ENCODE measurements at places on chromosomes 1 and 21.

GRCh38 chr1:53615101-53615500, 123.9 kb downstream of the GLIS1 start:
- peak; percentile 42 for DNase-seq

GRCh38 chr1:42335809-42336518, 929 bp upstream of the FOXJ3 start:
- no peak for DNase-seq

- DNase-seq, result no peak
Measured at GRCh38 chr21:43786807-43787440, 2.5 kb upstream of the RRP1 start.

DNA sequence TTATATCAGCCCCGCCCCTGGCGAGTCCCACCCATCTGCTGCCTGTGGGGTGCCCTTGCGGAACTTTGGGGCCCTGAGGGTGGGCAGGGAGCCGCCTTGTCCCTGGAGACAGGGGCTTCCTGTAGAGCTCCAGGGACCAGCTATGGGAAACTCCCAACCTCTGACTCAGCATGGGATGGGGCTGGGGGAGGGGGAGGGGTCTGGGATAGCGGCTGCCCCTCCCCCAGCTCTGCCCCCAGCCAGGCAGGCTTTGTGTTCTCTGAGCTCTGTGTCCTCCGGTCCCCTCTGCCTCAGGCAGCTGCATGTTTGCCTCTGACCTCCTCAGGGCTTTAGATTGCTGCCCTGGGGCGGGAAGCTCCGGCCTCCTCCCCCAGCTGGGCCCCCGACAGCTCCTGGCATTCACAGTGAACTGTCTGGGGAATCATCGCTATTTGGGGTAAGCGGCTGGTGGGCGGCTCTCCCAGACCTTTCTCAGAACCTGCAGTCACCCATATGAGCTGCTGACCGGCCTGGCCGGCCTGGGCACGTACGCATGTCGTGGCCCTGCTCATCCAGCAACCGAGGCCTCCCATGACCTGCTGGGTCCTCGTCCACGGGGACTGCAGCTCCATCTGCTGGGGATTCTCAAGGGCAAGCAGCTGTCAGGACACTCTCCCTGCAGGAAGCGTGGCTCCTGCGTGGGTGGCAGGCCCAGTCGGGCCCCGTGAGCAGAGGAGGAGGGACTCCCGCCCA, 17.1 kb downstream of the ARHGEF16 start:
- no peak for DNase-seq

- DNase-seq, result no peak
Measured at GRCh38 chr1:152777510-152778137, 2.7 kb downstream of the LCE1F start.

- DNase-seq, result no peak
Measured at GRCh38 chr1:6869545-6869944, 84.3 kb downstream of the CAMTA1 start.

- no peak for DNase-seq
Measured at GRCh38 chr1:158025576-158026230, 32.3 kb downstream of the KIRREL1 start.

- DNase-seq, result no peak
Measured at GRCh38 chr1:99292886-99293285, 28.6 kb downstream of the PLPPR4 start.

DNA sequence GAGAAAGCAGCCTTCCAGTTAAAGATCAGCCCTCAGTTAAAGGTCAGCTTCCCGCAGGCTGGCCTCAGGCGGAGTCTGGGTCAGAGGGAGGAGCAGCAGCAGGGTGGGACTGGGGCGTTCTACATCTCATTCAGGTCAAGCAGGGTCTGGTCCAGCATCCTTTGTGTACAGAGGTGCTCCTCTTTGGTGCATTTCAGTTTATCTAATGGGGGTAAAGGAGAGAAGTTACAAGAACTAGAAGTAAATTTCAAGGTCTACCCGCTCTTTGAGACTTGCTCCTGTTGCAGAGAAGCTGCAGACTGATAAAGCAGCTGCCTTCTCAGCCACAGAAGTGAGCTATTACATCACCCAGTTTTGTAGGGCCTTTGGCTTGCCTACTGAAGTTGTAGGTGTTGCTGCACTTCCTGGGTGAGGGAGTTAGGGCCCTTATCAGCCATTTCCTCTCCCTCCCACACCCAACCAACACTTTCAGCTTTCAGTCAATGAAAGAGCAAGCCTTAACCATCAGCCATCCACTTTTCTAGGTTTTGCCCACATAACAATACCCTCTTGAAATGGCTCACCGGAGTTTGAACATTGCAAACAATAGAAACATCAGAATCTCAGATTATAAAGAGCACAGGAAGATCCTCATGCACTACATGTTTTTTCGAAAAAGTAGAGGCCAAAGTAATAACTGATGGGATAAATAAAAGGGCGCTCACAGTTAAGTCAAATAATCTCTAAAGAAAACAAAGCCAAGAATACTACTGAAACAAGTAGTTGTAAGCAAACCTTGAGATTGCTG, 2.8 kb upstream of the NUP210L start:
- DNase-seq, result no peak

- DNase-seq, result no peak
Measured at GRCh38 chr1:18932387-18932786, 24.1 kb downstream of the IFFO2 start.

DNA sequence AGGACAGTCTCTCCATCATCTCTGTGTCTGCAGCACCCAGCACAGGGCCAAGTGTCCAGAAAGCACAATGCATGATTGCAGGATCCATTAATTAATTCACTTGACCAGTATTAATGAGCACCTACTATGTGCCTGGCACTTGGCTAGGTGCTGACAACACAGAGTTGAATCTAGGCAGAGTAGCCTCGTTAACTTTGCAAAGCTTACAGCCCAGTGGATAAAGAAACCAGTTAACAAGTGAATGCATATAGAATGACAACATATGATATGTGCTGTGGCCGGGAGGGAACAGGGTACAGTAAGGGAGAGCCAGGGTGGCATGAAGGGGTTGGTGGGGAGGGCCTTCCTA, 10.9 kb downstream of the SLC1A7 start:
- no peak for DNase-seq

GRCh38 chr1:147336291-147336690, 93.8 kb downstream of the CHD1L start:
- no peak for DNase-seq

DNA sequence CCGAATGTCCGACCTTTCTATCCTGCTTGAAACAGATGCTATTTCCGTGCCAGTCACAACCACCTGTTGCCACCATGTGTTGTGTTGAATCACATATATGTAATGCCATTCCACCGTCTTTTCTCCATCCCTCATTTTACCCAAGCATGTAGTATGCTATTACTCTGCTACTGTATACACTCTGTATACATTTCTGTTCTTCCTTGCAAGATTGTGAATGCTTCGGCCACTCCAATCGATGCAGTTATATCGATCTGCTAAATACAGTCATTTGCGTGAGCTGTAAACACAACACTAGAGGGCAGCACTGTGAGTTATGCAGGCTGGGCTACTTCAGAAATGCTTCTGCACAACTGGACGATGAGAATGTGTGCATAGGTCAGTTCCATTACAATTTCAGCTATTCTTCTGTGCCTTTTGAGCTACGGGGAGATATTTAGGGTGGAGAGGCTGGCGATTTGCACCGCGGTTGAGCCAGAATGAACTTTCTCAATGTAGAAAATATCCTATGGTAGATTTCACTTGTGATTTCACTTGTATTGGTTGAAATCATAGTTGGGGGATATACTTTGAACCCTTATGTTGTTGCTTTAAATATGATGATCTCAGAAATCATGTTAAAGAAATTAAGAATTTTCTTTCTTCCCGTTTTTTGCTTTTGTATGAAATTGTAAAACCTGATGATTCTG, 289.8 kb downstream of the NTNG1 start:
- no peak for DNase-seq

GRCh38 chr1:62484824-62485468, 48.1 kb downstream of the USP1 start:
- DNase-seq, result no peak

DNA sequence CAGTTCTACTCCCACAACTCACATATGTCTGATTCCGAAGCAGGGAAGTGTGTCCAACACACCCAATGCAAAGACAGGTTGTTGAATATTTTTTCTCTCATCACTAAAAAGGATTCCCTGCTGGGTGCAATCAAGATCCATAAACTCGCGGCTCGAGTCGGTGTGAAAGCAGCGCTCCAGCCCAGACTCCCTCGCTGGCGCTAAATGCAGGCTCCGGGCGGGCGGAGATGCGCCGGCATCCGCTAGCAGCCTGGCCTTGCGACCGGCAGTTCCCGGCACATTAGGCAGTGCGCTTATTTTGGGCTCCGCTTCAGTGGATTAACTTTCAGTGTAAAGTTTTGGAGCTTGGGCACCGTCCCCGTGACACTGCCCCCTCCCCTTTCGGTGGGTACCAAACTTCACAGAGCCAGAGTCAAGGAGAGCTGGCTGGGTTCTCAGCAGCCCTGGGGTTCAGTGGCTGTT, 87.7 kb upstream of the POU3F1 start:
- no peak for DNase-seq

GRCh38 chr1:187498028-187498427, 669.3 kb downstream of the PLA2G4A start:
- DNase-seq, result no peak

GRCh38 chr1:148388260-148389026, 94.7 kb downstream of the PPIAL4G start:
- DNase-seq, result no peak

DNA sequence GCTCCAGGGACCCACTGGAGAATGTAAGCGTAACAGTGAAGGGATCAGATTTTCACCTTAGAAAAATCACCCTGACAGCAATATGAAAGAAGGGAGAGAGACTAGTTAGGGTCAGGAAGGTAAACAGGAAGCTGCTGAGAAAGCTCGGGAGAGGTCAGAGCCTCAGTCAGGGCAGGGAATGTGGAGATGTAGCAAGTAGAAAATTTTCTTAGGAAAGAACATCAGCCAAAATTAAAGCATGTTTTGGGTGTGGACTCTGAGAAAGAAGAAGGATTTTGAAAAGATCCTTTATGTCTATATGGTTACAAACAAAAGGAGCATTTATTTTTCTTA, 16.7 kb upstream of the ERICH3 start:
- no peak for DNase-seq

GRCh38 chr1:210505601-210506496, 177.1 kb downstream of the HHAT start:
- DNase-seq, result no peak

GRCh38 chr1:59292562-59292961, 4.3 kb upstream of the FGGY start:
- DNase-seq, result no peak

DNA sequence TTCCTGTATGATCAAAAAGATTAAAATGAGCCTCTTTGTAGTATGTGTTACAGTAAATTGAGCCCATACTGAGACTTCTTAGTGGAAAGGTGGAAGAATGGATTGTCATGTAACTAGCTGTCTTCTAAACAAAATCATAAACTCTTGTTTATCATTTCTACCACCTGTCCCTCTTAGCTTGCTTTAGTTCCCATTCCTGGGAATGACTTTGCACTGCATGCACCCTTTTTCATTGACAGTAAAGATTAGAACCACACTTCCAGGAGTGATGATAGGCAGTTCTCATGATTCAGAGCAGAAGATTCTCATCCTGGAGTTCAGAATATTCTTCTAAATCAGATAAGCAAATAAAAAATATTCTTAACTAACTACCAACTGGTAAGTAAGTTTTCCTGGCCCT, 28.0 kb downstream of the DENND2D start:
- DNase-seq, result no peak

GRCh38 chr1:37652976-37653375, 18.3 kb upstream of the RSPO1 start:
- no peak for DNase-seq

DNA sequence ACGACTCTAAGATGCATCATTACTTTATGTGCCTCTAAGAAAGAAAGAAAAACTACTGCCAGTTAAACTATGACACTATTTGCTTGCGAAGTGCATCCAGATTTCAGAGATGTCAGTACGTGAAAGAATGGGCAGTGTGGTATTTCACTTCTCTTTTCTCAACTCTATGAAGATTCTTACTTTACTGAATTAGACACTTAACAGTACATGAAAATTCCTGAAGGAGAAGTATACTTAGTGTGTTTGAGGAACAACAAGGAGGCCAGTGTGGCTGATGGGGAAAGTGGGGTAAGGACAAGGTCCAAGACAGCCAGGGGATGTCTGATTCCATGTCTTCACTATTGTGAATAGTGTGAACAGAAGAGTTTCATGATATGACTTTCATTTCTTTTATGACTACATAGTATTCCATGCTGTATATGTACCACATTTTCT, 53.9 kb upstream of the HSD17B7 start:
- DNase-seq, result no peak

DNA sequence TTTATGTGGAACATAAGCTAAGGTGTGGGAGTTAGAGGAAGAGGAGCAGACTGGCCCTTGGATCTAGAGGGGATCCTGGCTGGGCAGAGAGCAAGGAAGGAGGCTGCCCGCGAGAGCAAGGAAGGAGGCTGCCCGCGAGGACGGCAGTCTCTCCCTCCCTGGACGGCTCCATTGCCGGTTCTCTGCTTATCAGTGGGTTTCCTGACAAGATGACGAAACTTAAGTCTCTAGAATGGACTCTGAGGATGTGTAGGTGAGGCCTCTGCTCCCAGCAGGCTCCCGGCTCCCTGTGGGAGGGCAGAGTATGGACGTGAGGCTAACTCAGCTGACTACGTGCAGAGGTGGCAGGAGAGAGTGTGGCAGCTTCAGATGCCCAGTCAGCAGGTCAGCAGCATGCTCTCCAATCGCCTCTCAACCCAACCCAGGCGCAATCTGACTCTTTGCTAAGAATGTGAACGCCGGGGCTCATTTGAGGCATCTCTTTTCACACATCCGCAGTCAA, 6.1 kb downstream of the MYBPHL start:
- DNase-seq, result no peak

DNA sequence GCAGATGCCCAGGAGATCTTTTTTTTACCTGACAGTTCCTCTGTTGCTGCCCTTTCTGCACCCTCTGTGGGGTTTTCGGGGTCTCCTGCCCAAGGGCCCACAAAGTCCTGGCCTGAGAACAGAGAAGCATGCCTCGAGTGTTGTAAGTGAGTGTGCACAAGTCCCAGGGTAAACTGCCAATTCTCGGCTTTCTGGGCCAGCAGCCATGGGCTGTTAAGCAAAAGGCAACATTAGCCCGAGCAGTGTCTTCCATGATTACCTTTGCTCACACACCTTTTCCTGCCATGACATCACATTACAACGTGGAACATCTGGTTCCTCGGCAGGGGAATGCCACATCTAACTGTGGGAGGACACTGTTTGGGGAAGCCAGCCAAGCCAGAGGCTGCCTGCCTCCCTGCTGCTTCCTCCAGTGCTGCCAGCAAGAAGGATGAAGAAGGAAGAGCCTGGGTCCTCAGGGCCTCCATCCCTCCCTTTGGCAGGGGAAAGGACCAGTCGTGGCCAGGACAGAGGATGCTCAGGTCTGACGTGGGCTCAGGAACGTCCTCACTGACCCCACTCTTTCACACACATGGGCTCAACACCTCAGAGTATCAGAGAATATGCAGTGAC, 485.9 kb downstream of the OMA1 start:
- no peak for DNase-seq

DNA sequence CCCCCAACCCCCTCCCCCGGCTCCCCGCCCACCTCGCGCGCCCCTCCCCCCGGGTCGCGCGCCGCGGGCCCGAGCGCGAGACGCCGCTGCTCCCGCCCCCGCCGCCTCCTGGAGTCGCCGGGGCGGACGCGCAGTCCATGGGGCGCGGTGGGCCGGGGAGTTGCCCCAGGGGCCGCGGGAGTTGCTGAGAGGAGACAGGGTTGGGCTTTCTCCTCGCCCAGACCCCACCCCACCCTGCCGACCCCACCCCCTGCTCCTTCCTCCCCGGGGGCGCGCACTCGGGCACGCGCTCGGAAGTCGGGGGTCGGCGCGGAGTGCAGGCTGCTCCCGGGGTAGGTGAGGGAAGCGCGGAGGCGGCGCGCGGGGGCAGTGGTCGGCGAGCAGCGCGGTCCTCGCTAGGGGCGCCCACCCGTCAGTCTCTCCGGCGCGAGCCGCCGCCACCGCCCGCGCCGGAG, at the start of gene LAMC1:
Gene LAMC1 (plus strand): TSS at position 275 of the 455 bp plus-strand sequence. CDS start 297 bp downstream, outside the sequence.
- no peak for DNase-seq
